Activated naive CD8-positive, alpha-beta T cell treated with anti-CD3 and anti-CD28 coated beads, Interleukin-2, amount 50 U/mL, for 24 hours (primary cell): ENCODE measurements at places on chromosomes 2 and 18.
A peak's percentile ranks its signal among the peaks of the same experiment; 100 is the strongest.

DNA sequence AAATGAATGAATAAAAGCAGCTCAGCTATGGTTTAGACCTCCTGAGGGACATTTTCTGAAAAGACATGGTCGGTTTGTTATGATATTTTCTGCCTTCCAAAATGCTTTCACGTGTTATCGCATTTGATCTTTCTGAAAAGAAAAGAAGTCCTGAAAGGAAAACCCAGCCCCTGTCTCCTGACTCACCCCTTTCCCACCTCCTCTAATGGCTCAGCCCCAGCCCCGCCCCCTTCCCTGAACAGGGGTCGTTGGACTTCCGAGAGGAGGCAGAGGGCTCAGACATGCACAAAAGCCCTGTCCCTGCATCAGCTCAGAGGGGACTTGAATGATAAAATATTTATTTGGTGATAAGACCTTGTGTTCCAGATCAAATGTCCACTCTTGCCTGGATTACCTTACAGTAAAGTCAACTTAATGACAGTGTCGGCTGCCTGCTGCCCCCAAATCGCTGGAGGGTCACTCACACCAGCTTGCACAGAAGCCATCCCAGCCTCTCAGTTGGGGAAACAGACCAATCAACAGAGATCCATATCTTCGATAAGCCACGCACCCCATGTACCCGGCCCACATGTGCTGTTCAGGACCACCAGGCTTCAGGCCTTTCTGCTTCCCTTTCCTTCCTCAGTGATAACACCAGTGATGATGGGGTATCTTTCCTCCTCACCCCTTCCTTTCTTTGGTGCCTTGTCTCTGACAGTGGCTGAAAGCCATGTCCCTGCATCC, 69.6 kb downstream of the CLHC1 start:
- DNase-seq = no peak

DNA sequence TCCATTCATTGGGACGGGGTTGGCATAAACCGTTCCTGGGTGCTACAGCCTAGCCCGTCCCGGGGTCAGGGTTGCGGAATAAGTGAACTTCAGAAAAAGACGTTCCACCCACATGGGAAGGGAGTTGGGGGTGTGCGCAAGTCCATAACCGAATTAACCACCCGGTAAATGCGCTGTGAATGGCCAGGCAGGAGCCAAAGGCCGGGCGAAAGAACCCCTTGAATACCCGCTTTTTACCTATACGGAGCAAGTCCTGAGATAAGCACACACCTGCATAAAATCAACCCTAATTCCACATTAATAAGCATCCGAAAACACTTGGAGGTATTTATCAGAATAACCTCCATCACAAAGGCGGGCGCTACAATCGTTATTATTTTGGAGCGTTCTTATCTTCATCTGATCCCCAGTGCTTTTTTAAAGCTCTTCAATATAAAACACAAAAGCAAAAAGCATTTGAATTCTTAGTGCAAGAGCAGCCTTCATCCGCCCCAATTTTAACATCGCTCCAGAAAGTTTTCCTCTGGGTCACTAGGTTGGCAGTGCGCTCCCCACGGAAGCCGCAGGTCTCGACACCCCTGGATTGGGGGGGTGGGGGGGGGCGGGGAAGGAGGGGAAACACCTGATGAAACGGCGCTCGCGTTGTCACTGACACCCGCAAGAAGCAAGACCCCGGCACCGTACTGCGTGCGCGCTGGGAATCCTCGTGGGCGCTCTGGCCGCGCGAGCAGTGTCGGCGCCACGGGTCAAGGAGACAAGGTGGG, 1.2 kb downstream of the SATB2 start:
- no peak for DNase-seq

GRCh38 chr2:229133155-229133772, 137.8 kb downstream of the PID1 start:
- no peak for DNase-seq

DNA sequence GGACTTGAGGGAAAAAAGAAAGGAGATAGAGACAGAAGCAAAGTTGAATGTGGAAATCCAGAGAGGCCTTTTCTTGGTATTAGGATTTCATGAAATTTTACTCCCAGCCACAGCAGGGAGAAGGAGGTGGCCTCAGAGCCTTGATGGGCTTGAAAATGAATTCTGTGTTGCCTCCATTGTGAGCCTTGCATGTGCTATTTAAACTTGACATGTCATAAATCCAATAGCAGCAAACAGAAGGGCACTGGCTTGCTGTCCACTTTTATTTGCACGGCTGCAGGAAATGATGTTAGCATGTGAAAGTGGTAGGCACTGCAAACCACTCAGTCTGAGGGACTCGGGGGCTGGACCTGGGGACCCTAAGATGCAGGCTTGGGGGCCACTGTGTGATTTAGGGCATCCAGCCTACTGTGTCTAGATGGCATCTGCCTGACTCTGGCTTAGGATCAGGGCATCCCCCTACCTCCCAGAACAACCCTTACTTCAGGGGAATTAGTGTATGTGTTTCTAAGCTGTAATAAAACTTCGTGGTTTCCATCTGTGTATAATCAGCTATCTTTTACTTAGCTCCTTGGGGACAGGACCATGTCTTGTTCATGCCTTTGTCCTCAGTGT, 139.1 kb upstream of the SKOR2 start:
- DNase-seq = no peak

GRCh38 chr2:155176345-155176744, 477.9 kb downstream of the KCNJ3 start:
- no peak for DNase-seq

- no peak for DNase-seq
Measured at GRCh38 chr2:71669628-71670429, 216.5 kb downstream of the DYSF start.

DNA sequence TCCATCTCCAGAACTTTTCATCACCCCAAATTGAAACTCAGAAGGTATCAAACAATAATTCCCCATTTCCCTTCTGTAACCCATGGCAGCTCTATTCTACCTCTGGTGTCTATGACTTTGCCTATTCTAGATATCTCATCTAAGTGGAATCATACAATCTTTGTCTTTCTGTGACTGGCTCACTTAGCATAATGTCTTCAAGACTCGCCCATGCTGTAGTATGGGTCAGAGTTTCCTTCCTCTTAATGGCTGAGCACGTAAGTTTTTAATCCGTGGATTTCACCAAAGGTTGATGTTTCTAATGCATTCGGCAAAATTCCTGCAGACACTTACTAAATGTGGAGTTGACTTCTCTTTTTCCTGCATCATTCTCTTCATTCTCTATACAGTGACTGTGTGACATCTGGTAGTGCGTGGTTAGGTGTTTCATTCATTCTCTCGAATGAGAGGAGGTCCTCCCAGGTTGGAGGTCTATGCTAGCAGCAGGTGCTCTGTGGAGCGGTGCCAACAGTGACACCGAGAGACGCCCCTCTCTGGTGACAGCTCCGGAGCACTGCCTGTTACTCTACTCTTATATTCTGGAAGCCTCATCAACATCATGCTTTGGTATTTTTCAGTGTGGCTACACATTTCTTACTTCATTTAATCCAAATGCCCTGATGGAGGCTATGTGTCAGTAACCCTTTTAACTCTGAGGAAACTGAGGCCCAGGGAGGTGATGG, 50.1 kb downstream of the ATOH8 start:
- no peak for DNase-seq

DNA sequence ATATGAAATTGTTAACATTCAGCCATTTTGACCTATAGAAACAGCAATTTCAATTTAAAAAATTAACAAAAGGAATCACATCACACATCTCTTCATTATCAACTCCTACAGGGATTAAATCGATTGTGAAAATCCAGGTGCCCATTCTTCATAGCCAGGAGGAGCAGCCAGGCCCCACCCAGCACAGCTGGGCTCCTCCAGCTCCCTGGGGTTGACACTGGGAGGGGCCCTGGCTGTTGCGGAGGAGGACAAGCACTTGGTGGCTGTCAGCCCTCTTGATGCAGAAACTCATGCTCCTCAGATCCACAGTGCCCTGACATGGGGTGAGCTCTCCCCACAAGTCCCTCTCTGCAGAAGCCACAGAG, 99.8 kb downstream of the FAM210A start:
- no peak for DNase-seq

DNA sequence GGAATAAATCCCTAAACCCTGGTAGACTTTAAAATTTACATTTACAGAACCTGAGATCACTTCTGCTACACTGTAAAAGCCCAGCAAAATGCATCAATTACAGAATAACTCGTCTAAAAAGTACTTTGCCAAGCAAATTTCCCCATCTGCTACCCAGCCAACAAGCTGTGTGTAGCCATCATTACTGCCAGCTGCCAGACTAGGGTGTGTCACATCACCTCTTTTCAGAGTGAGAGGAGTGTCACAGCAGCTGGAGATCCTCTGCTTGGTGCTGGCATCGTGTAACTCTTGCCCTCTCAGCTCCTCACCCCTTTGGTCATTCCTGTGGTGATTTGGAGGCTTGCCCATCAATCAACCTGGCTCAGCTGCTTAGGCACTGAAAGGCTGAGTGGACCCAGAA, 340.4 kb upstream of the MMADHC start:
- DNase-seq = no peak

DNA sequence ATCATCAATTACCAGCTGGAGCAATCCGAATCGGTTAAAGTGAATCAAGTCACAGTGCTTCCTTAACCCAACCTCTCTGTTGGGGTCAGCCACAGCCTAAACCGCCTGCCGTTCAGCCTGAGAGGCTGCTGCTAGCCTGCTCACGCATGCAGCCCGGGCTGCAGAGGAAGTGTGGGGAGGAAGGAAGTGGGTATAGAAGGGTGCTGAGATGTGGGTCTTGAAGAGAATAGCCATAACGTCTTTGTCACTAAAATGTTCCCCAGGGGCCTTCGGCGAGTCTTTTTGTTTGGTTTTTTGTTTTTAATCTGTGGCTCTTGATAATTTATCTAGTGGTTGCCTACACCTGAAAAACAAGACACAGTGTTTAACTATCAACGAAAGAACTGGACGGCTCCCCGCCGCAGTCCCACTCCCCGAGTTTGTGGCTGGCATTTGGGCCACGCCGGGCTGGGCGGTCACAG, 496 bp upstream of the ITGA4 start:
- peak; percentile 72 for DNase-seq

GRCh38 chr2:231902598-231902997, 23.6 kb downstream of the NPPC start:
- DNase-seq = no peak

- DNase-seq = no peak
Measured at GRCh38 chr2:157315901-157316300, 9.7 kb downstream of the ERMN start.

DNA sequence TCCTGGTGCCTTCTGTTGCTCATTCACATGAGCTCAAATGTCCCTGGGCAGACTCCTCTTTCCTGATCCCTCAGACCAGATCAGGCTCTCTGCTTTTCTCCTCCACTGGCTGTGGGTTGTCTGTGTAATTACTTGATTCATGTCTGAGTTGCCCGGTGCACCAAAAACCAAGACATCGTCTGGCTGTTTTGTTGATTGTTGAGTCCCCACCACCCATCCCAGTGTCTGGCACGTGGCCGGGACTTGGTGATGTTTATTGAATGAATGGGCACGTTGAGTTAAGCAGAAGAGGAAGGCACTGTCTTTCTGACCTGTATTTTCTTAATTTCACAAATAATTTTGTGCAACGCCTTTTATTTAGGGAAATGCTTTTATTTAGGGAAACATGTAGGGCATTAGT, 499.1 kb upstream of the HS6ST1 start:
- no peak for DNase-seq

- DNase-seq = no peak
Measured at GRCh38 chr2:56806924-56807323, 623.1 kb downstream of the CCDC85A start.

DNA sequence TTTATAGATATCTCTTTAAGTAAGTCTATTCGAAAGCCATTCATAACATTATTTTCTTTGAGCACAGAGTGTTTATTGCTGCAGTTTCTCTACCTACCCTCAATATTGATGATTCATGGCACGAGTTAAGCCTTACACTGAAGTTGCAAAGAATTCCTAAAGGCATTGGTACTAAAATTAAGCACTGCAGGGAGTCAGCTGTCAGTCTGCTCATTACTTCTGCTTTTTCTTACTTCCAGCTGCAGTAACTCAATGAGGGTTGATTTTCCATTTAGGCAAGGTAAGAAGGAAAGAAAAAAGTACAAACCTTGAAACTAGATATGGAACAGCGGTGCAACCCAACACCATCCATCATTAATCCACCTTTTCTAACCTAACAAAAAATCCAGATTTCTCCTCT, 65.2 kb downstream of the RNF152 start:
- no peak for DNase-seq

DNA sequence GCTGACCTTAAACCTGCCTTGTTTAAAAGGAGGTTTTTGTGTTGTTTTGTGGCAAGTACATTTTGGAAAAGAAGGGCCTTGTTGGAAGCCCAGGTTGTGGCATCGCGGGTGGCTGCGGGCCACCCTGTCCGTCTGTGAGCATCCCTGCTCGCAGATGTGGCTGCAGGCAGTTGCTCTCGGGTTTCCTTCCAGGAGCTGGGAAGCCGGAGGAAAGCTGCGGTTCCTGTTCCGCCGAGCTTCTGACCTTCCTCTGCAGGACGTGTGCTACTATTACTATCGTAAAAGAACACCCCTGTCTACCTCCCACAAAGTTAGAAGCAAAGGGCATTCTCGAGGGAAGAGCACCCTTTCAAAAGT, 766 bp downstream of the MFF start:
- DNase-seq = peak; percentile 16

DNA sequence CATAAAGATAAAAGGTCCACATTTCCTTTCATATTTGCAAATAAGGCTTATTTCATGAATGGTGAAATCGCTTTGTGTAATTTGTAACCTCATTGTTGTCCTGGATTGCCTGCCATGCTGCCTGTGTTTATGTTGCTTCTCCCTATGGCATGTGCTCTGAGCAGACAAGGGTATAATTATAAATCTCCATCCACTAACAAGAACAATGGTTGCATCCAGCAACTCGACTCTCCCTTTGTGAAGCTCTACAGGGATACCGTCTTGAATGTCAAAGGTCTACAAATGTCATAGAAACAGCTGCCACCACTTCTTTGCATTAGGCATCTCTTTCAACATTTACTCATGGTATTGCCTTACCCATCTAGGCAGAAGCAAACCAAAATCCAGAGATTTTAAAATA, 209.6 kb downstream of the SLC8A1 start:
- DNase-seq = no peak

GRCh38 chr18:77702686-77703085, 453.0 kb downstream of the GALR1 start:
- no peak for DNase-seq

DNA sequence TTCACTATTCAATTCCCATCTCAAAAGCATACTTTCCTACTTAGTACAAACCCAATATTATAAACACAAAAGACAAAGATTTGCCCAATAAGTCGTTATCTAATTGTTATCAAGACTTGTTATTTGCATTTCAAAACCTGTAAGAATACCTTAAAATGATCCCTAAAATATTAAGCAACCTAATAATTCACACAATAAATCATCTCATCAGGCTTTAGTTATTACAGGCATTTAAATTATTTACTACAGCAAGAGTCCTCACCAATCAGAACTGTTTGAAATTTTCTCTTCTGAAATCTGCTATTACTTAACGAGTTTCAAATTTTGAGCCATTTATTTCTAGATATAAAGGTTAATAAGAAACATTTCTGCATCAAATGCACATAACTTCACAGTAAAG, 1.6 kb downstream of the CCDC88A start:
- DNase-seq = no peak

- DNase-seq = no peak
Measured at GRCh38 chr2:240154606-240155005, 14.1 kb upstream of the OTOS start.
